ENCODE measurements at places on chromosomes 5 and 9. TPM values are rescaled to one million over a fixed set of nuclear protein-coding genes. Genes with fewer than 3 reads are reported as not detected.

- DNase-seq: no peak
- no peak overlapping the region for H3K4me3 ChIP-seq
- no peaks in the 10 kb centered on the region for H3K4me1 ChIP-seq
- no peaks in the 10 kb centered on the region for H3K36me3 ChIP-seq
- no peak overlapping the region for H3K27ac ChIP-seq
- H3K27me3 ChIP-seq: no peaks in the 10 kb centered on the region
These were observed 170.7 kb downstream of the TSSK1B start for GRCh38 chr5:113264046-113264445.

GRCh38 chr5:4258170-4258569, 662.5 kb downstream of the IRX1 start:
- H3K4me3 ChIP-seq: no peak overlapping the region
- no peak overlapping the region for H3K27ac ChIP-seq
- H3K36me3 ChIP-seq: no peaks in the 10 kb centered on the region
- DNase-seq: no peak
- H3K4me1 ChIP-seq: no peaks in the 10 kb centered on the region

GRCh38 chr5:65769539-65769938, 47.5 kb downstream of the NLN start:
- H3K4me3 ChIP-seq: no peak overlapping the region
- no peak for DNase-seq
- no peak overlapping the region for H3K27ac ChIP-seq
- H3K4me1 ChIP-seq: peaks cover 5% of the 10 kb centered on the region

DNA sequence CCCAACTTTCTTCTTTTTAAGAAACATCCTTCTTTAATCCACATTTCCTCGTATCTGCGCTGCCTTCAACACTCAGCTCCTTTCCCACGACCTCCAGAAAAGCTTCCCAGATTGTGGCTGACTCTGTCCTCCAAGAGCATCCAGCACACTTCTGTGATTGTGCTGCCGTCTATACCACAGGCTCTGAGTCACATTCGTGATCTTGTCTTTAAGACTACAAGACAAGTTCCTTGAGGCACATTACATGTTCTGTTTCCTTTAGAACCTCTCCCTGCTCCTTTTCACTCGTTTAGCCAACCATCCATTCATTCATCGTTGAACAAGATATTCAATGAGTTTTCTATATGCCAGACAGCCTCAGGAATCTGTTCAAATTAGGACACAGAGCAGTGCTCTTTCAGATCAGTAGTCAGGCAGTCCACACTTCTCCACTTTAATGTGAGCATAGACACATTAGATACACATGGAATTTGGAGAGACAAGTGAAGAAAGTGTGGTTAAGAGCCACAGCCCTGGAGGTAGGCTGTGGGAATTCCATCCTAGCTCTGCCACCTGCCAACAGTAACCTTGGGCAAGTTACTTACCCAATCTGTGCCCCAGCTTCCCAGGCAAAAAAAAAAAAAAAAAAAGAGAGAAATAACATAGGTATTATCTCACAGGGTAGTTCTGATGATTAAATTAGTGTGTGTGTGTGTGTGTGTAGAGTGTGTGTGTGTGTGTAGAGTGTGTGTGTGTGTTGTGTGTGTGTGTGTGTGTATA, 18.9 kb downstream of the WHRN start:
- H3K4me3 ChIP-seq: no peak overlapping the region
- no peaks in the 10 kb centered on the region for H3K27me3 ChIP-seq
- peaks cover 14% of the 10 kb centered on the region for H3K4me1 ChIP-seq
- H3K27ac ChIP-seq: no peak overlapping the region
- no peak for DNase-seq
- no peaks in the 10 kb centered on the region for H3K36me3 ChIP-seq

GRCh38 chr5:10109299-10109698, 140.4 kb downstream of the ATPSCKMT start:
- no peak overlapping the region for H3K27ac ChIP-seq
- no peak for DNase-seq

DNA sequence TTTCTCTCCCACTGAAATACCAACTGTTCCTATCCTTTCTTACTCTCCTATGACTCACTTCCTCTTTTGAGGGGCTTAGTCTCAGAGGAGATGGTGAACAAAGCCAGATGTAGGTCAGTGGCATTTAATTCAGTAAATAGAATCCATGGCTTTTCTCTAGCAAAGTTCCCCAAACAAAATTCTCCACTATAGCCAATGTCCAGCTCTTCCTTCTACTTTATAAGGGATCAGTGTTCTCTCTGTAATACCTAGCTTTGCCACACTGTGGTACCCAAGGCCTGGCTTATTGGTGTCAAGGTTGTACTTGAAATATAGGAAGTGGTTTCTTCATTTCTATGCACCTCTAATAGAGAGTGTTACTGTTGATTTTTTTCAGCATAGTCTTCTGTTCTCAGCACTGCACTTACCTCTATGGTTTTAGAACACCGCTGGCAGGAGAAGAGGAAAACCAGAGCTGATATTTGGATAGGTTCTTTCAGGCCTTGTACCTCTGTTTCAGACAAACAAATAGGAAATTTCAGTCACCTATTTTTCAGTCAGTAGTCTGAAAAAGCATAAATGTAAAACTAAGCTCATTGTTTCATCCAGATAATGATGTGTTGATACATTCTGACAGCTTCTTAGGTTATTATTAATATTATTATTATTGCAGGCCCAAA, 40.6 kb upstream of the ITGA2 start:
- no peak overlapping the region for H3K4me3 ChIP-seq
- H3K4me1 ChIP-seq: peaks cover 9% of the 10 kb centered on the region
- H3K27ac ChIP-seq: no peak overlapping the region
- no peaks in the 10 kb centered on the region for H3K27me3 ChIP-seq
- peak; percentile 67 for DNase-seq
- no peaks in the 10 kb centered on the region for H3K36me3 ChIP-seq

ZDHHC11 gene
- not detected for polyA plus RNA-seq

DNA sequence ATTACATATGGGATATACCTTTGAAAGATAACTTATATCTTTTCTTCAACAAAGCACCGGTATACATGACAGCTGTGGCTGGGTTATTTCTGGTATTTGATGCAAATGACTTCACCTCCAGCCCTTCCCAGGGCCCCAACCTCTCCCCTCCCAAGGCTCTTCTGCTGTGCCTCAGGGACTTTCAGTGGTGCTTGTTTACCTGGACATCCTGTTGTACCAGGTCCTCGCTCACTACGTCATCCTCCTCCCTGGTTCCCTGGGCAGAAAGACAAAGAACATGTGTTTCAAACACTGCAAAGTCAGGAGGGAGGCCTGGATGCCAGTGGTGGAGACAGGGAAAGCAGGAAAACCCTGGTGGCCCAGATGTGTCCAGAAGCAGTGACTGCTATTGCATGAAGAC, 23.4 kb downstream of the ANXA6 start:
- H3K27me3 ChIP-seq: no peaks in the 10 kb centered on the region
- no peak overlapping the region for H3K4me3 ChIP-seq
- H3K27ac ChIP-seq: no peak overlapping the region
- peaks cover 58% of the 10 kb centered on the region for H3K4me1 ChIP-seq

Data from CD4-positive, alpha-beta memory T cell (primary cell).